Astrocyte of the hippocampus (primary cell): ENCODE measurements at places on chromosomes 4 and X.
A peak's percentile ranks its signal among the peaks of the same experiment; 100 is the strongest.

DNA sequence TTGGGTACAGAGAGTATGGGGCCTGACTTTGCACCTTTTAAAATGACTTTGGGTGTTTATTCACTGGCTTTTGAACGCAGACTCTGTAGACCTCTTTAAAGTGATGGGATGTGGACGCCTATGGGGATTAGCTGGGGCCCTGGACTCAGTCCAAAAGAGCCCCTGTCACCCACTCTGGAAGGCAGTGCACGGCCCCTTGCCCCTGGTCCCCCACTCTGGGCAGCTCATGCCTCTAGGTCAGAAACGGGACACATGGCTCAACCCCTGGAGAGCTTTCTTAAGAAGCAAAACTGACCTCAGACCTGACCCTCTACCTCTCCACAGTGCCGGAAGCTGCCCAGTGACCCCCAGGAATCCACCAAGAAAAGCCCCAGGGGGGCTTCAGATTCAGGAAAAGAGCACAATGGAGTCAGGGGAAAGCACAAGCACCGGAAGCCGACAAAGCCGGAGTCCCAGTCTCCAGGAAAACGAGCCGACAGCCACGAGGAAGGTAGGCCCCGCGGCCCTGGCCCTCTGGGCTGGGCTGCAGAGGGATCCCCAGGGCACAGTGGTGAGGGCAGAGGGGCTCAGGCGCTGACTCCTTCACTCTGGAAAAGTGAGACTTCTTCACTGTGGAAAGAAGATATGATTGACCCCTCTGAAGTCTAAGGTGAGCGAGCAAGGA is 38.4 kb downstream of the BCORL1 start:
- DNase-seq = no peak

DNA sequence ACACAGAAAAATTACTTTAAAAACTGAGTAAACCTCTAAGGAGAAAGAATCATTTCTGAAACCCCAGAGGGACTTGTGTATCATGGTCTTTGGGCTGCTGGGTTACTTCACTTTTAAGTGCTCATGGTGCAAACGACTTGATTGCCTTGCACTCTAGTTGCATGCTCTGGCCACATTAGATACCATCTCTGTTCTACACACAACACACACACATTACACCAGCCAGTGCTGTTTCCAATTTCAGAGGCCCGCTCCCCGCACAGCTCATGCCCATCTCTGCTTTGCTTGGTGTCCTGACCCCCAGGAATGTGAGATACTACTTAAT is 2.1 kb downstream of the PPP3CA start:
- no peak for DNase-seq

DNA sequence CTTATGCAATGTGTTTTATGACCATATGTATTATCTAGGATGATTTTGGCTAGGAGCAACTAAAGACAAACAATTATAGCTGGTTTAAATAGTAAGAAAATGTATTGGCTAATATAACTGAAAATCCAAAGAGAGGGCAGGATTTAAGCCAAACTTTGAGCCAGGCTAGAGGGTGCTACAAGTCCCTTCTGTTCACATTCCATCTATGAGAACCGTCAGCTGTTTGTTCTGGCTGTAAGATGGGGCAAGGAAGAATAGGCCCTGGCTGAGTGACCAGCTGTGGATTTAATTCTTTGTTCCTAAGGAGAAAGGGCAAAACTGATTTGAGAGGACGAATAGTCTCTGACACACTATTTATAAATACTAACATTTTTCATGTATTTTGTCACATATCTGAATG is 79.2 kb upstream of the UGT8 start:
- peak; percentile 4 for DNase-seq

GRCh38 chr4:20418861-20419451 is 167.3 kb downstream of the SLIT2 start:
- peak; percentile 57 for DNase-seq

- DNase-seq = peak; percentile 9
These were observed 94.4 kb downstream of the TLL1 start for GRCh38 chr4:165967486-165967885.

GRCh38 chr4:164894702-164895101 is 17.7 kb downstream of the APELA start:
- no peak for DNase-seq

GRCh38 chr4:152747444-152747843 is 32.1 kb downstream of the TIGD4 start:
- no peak for DNase-seq
